ENCODE measurements at places on chromosomes 11 and 22.

DNA sequence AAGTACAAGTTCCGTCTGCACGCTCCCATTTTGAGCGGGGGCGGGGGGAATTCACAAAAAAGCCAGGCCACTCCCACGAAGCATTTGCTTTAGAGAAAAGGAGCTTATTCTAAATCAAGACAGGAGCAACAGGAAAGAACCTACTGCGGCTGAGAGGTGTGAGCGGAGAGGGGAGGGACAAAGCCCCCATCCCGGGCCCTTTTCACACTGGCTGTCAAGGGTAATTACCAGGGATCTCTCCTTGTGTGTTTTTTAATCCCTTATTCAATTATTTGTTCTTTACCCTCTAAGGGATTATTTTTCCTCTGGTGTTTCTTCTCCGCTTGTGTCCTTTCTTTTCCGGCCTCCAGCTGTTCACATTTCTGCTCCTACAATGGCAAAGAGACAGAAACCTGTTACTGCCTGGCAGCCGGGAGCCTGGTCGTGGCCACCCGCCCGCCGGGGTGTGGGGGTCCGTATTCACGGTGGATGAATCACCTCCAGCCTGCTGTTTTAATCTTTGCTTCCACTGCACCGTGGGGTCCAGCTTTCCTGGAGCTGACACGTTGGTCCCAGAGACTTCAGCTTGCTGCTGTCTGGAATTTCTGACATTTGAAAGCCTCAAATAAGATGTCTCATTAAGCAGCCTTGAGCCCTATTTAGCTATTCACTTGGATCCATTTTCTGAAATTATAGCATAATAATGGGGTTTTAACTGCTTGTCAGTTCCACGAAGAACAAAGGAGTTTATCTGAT is 61.4 kb upstream of the FADD start:
- DNase-seq, result no peak

GRCh38 chr22:20094197-20094807 is 14.3 kb downstream of the DGCR8 start:
- DNase-seq, result no peak

- DNase-seq, result peak; percentile 86
Observed at GRCh38 chr22:32801537-32802236, at the start of gene TIMP3. TIMP3 (plus strand) TSS chr22:32801705; CDS start chr22:32802002, 297 bp downstream.

DNA sequence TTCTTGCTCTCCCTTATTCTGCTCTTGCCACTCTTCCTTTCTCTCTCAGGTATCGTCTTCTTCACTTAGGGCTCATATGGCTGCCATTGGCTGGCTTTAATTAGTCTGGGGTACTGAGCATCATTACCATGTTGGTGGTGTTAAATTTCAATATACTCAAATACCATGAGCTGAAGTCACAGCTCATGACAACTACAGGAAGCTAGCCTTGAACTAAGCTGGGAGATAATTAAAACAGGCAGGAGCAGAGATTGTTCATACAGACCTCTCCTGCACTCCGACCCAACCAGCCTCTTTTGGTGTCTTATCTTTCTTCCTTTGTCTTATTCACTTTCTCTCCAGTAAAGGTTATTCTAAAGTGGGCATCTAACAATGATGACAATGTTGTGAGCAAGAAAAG is 130.9 kb upstream of the BLID start:
- no peak for DNase-seq

DNA sequence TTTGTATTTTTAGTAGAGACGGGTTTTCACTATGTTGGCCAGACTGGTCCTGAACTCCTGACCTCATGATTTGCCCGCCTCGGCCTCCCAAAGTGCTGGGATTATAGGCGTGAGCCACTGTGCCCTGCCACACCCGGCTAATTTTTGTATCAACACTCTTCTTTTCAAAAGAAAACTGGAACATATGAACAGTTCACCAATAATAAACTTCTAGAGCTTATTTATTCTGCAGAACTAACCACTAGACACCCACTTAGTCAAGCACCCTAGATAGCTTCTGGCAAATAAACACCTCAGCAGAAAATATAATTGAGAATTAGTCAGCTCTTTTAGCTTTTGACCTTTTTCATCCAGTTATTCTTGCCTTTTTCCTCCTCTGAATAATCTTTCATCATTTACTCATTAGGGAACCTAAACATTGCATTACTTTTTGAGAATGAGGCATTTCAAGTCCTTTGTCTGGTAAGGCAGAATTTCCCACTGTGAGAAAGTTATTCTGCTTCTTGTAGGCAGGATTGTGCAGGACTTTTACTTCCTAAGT is 27.3 kb upstream of the TMEM41B start:
- no peak for DNase-seq

DNA sequence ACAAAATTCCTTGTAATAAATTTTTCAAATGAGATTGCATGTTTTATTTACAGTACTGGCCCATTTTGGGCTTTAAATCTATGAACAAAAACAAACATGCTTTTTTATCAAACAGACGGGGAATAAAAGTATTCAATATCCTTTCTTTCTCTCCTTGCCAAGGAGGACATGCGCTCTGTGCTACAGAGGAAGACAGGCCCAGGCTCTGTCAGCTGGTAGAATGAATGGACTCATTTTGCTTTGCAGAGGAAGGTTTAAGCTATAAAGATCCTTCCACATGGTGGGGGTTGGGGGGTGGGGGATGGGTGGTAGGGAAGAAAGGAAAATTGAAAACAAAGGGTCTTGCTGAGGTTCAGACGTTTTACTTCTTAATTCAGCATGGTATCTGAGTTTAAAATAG is 575.6 kb downstream of the INSC start:
- DNase-seq, result no peak

- no peak for DNase-seq
Observed at GRCh38 chr11:46265764-46266163, 11.7 kb upstream of the CREB3L1 start.

DNA sequence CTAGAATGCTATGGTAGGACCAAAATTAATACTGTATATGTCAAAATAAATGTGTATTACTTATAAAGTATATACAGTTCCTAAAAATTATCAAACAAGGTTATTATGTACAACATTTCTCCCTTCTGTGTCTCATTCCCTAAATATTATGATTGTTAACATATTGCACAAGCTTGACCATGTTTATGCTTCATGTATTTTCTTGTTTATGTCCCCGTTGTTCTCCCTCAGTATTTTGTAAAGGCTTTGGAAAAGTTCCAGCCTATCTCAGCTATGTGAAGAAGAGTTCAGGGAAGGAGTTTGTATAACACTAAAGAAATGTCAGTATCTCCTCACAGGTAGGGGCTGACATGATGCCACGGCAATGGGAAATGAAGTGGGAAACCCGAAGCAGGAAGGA is 19.6 kb downstream of the ADM start:
- no peak for DNase-seq

GRCh38 chr22:25569983-25570382 is 5.5 kb downstream of the GRK3 start:
- DNase-seq, result no peak

DNA sequence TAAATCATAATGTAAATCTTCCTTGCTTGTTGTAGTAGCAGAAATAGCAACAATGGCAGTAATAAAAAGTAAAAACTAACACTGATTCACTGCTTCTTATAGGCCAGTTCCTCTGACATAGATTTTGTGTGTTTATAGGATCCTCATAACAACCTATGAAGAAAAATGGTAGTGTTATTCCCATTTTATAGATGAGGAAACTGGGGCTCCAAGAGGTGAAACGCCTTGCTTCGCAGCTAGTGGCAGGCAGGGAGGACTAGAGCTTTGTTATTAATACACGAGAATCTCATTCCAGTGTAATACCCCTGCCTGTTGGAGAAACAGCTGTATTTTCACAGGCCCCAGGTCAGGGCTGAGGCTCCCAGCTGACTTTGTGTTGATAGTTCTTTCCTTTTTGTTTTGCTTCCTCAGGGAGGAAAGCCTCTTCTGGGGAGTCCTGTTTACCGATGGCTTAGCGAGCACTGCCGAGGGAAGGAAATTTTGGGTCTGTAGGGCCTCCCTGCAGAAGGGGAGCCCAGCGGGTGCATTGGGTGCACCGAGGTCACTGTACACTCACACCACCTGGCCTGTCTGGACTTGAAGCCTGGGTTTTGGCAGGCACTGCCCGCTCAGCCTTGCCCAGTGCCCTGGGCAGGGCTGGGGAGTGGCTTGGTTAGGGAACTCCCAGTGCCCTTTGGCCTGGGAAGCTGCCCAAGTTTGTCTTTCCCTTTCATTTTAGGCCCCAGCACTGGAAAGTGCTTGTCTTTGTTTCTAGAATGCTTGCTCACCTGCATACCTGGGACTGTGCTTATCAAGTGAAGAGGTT is 13.5 kb downstream of the KIAA1671 start:
- DNase-seq, result no peak

DNA sequence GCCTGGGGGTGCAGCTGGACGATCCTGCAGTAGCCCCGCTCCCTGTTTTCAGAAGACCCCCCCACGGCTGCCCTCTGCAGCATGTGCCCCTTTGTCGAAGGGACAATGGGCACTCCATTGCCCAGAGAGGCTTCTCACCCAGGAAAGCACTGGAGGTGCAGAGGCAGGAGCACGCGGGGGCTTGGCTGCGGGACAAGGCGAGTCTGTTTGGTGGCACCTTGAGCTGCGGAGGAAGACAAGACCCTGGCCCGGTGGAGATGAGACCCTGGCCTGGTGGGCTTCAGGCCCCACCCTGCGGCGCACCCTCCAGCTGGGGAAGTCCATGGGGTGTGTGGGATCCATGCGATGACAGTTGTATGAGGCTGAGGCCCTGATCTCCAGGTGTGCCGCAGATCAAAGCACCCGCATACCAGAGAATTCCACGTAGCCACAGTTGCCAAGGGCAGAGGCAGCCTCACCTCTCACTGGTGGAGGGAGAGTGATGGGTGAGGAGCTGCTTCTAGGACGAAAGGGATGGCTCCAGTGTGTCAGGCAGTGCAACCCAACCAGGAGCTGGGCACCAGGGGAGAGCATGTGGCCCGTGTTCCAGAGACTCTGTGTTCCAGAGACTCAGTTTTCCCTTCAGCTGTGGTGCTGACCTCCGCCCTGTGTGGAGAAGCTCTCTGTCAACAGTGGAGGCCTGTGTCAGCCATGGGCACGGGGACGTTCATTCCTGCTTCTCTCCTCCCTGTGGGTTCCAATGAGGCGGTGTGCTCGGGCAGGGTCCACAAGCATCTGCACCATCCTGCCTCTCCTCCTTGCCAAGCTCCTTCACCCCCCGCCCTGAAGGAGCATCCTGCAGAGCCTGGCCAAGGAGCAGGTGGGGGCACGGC is 10.0 kb downstream of the TBX1 start:
- DNase-seq, result no peak

DNA sequence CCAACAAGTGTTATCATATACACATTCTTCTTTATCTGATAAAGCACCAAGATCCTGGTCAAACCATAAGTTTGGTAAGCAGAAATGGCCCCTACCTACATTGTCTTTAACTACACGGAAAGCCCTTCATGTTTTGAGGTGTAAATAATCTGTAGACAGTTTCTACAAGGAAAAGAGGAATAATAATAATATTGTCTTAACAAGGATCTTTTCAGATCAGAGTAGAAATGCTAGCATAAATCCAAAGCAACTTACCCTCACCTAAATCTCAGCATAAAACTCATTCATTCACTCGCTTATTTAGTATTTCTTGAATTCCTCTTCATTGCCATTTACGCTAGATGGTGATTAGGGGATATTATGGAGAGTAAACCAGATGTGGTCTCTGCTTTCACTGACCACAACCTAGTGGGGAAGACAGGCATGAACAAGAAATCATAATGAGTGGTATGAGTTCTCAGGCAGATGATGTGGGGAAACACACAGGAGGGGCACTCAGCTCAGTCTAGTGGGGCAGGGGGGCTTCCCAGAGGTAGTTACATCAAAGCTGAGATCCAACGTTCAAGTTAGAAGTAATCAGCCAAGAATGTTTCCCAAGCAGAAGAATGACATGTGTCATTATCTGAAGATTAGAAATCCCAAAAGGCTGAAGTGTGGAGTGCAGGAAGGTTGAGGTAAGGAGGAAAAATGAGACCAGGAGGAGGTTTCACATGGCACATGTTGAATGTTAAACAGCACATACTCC is 65.4 kb upstream of the ZC3H12C start:
- DNase-seq, result no peak

DNA sequence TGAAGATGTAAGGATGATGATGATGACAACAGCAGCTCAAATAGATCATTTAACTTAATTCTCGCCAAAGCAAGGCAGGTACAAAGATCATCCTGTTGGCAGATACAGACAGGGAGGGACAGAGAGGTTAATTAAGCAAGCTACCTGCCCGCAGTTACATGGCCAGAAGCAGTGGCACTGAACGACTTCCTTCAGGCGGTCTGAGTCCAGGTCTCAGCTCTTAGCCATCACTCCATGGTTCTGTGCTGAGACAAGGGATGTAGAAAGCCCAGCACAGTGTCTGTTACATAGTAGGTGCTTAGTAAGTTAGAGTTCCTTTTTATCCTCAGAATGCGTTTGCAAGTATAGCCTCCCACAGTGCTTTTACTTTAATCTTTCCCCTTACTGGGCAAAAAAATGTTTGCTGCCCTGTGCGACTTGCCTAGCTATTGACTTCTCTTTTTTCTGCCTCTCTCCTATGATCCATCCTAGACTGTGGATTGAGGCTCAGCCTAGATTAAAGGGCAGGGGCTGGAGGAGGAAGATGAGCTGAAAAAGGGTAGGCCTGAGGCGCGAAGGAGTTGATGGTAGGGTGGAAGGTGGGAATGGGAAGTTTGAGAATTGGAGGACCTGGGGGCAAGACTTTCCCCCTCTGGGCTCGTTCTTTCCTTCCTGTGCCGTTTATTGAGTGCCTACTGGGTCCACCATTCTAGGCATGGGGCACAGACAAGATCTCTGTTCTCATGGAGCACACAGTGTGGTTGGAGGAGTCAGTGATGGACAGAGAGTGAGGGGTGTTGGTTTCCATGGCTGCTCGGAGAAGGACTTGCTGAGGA is 108.2 kb upstream of the OR4B1 start:
- DNase-seq, result no peak

- DNase-seq, result no peak
Observed at GRCh38 chr11:11569936-11570491, 51.8 kb downstream of the GALNT18 start.

DNA sequence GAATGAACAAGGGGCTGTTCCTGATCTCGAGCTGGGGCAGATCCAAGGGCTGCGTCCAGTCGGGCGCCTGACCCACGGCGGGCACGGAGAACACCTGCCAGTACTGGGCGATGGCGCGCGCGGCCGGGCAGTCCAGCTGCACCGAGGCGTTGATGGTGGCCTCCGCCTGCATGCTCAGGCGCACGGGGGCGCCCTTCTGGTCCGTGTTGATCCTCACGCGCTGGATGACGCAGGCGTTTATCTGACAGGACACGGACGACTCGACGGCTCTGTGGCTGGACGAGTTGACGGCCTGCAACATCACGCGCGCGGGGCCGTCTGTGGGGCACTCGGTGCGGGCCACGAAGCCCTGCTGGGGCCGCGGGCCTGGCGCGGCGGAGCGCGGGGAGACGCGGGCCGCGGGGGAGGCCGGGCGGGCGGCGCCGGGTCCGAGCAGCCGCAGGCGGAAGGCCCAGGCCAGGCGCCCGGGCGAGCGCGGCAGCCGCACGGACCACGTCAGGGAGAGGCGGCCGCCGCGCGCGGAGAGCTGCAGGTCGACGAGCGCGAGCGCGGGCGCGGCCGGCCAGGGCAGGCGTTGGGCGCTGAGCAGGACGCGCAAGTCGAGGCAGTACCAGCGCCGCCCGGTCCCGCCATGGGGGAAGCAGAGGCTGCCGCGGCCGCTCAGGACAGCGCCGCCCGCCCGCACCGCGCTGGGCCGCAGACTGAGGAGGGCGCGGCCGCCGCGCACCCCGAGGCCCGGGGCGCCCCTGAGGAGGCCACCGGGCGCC is 511 bp downstream of the PKDREJ start:
- peak; percentile 86 for DNase-seq

- peak; percentile 31 for DNase-seq
Observed at GRCh38 chr11:31340903-31341572, 28.5 kb downstream of the DCDC1 start.
